Progenitor cell of endocrine pancreas (in vitro differentiated cells): ENCODE measurements at places on chromosomes 2 and 18.

DNA sequence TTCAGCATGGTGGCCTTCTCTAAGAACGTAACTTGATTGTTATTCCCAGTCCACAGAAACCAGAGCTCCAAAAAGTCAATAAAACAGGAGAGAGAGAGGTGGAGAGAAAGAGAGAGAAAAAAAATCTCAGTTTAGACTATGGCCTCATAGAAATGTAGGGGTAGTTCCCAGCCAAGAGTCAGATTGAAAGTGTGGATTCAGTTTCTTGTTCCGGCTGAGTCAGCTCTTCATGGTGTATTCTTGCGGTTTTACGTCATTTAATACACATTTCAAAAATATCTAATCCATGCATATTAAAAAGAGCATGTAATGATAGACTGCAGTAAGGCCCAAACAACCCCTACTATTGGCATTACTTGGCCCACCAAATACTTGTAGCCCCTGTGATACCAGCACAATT is 303.9 kb downstream of the ETAA1 start:
- DNase-seq = no peak

DNA sequence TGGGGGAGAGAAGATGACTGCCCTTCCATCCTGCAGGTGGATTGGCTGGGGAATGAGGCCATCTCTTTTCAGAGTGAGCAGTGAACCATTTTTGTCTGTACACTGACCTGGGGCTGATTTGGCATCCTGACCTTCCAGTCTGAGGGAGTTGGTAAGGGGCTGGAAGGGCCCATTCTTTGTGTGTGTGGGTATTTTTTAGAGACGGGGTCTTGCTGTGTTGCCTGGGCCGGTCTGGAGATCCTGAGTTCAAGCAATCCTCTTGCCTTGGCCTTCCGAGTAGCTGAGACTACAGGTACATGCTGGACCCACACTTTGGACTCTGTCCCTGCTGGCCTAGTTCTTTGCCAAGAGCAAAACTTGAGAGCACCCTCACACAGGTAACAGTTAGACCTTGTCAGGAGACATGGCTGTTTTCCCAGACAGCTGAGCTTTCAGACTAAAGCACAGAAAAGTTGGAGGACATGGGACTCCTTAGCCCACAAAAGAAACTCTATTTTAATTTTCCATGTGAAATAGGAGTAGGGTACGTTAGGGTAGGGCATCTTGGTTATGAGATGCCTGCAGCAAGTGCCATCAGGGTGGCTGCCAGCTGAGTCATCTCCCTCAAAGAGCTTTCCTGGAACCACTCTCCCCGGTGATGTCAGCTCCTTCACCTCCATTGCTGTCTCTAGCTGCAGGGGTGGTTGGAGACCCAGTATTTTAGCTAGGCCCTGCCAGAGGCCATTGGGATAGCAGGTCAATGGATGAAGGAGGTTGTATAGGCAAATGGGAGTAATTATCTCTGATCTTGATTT is 60.7 kb downstream of the DGKD start:
- DNase-seq = no peak

- no peak for DNase-seq
Observed at GRCh38 chr2:115649731-115650130, 1207.3 kb downstream of the DPP10 start.

- DNase-seq = no peak
Observed at GRCh38 chr2:125746321-125747164, 909.4 kb upstream of the GYPC start.

GRCh38 chr2:9897331-9897737 is 54.1 kb downstream of the TAF1B start:
- DNase-seq = no peak

GRCh38 chr2:67234440-67234839 is 162.7 kb upstream of the ETAA1 start:
- DNase-seq = no peak

DNA sequence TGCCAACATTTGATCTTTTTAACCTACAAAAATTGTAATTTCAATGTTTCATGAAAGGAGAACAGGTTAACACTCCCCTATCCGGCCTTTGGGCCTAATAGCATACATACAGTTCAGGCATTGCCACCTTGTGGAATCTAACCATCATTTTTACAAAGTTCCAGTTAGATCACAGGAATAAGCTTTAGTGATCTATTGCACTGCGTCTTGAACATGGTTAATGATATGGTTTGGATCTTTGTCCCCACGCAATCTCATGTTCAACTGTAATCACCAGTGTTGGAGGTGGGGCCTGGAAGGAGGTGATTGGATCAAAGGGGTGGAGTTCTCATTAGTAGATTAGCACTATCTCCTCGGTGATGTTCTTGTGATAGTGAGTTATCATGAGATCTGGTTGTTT is 58.2 kb upstream of the NEUROD1 start:
- DNase-seq = no peak

GRCh38 chr18:58604311-58604710 is 24.6 kb downstream of the ALPK2 start:
- DNase-seq = no peak

DNA sequence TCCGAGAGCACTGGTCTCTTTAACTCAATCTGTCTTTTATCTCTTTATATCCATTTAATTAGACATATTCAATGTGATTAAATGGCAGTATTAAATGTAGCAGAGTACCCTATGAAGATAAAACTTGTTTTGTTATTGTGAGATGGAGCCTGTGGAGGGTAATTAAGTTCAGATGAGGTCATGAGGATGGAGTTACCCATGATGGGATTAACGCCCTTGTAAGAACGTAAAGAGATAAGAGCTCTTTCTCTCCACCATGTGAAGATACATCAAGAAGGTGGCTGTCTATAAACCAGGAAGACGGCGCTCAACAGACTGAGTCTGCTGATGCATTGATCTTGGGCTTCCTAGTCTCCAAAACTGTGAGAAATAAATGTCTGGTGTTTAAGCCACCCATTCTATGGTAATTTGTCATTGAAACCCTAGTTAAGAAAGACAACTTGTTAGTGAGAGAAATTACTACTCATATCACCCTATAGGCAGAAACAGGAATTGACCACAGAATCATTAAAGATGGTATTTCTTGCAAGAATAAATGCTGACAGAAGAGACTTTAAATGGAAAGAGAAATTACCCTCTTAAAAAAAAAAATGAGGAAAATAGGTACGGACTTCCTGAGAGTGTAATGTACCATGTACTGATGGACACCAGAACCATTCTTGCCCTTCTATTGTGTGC is 738.7 kb upstream of the CHAC2 start:
- no peak for DNase-seq

DNA sequence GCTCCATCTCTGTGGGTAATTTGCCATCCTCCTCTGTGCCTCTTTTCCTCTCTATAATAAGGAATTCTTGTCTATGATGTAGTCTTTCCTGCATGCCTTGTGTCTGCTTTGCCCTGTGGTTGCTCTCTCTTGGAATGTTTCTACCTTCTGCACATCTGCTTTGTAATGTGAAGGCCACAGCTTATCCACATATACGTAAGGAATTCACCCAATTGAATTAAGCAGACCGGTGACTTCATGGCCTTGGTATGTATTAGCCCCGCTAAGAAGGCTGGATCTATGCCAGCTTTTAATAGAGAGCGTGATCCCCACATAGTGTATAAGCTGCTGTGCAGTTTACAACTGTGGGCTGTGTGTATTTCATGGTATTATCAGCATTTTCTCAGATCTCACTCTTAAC is 274.7 kb downstream of the RNF144A start:
- DNase-seq = no peak

- DNase-seq = no peak
Observed at GRCh38 chr2:55107436-55107835, 57.2 kb upstream of the RTN4 start.

DNA sequence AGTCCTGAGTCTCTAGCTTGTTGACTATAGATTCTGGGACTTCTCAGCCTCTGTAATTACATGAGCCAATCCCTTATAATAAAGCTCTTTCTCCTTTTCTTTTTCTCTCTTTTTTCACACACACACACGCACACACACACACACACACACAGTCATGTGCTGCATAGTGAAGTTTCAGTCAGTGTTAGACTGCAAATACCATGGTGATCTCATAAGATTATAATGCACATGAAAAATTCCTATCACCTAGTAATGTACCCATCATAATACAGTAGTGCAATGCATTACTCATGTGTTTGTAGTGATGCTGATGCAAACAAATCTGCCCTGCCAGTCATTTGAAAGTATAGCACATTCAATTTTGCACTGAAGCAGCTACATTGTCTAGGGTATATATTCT is 558.2 kb downstream of the SUCLG1 start:
- no peak for DNase-seq

DNA sequence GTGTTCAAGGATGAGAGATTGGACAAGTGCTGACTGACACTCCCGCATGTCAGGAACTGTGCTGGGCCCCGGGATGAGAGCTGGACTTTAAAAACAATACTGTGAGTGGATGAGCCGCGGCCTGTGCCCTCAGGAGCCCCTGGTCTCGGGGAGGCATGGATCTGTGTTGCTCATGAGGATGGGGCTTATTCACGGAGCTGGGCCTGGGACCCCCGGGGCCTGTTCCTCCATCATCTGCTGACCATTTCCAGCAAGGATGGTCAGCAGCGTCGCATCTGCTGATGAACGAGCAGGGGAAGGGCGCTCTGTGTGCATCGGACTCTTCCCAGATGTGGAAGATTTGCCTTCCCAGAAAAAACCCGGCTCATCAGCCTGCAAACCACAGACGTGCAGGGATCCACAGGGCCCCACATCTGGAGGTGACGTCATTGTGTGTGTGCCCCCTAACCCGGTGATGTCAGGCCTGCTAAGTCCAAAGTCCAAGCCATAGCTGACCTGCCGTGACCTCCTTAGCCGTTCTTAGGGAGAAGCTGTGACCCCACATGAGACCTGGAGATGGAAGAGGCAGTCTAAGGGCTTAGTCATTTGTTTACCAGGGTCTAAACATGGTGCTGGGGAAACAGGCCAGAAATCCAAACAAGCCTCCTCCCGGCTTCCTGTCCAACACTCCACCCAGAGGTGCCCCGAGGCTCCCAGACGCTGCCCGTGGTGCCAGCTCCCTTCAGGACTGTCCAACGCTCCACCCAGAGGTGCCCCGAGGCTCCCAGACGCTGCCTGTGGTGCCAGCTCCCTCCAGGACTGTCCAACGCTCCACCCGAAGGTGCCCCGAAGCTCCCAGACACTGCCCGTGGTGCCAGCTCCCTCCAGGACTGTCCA is 143.9 kb downstream of the PXDN start:
- no peak for DNase-seq

DNA sequence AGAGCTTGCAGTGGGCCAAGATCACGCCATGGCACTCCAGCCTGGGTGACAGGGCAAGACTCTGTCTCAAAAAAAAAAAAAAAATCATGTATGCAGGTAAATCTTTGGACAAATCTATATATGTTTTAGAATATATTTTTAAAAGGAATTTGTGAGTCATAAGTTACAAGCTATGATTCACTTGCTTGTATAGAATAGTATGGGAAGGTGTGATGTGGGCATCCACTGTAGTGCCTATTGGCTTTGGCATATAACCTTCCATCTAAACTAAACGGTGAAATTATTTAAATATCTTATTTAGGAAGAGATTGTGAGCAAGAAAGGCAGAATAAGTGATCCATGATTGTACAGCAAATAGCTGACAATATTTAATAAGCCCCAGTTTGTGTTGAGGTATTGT is 261.1 kb downstream of the GALNT13 start:
- DNase-seq = no peak

DNA sequence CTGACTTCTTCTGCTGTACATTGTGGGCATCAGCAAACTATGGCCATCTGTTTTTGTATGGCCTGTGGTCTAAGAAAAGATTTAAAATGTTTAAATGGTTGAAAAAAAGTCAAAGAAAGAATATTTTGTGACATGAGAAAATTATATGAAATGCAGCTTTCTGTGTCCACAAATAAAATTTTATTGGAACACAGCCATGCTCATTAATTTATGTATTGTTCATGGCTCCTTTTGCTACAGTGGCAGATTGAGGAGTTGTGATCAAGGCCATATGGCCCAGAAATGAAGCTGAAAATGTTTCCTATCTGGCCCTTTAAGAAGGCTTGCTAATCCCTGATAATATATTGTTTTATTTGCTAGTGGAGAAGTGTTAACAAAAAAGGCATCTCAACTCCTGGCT is 162.0 kb downstream of the SLC4A3 start:
- no peak for DNase-seq

- peak; percentile 65 for DNase-seq
Observed at GRCh38 chr18:12271376-12272235, 17.4 kb downstream of the CIDEA start.

DNA sequence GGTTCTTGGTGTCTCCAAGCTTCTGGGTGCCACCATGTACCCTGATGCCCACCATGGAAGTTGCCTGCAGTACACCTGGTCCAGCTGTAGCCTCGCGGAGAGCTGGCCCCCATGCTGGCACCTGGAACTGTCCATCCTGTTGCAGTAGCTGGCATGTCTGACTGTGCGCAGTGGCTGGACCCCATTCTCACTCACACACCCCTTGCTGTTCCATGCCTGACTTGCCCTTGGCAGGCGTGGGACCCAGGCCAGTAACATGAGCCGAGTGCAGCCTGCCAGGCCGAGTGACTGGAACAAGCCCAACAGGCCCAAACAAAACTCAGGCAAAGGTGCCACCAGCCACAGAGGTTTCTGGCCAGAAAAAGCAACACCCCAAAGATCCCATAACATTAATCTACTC is 73.8 kb downstream of the NEURL3 start:
- DNase-seq = no peak

- DNase-seq = peak; percentile 91
Observed at GRCh38 chr2:165793779-165794535, at the start of gene GALNT3. Gene GALNT3 (minus strand): TSS chr2:165794247. CDS start chr2:165770700, 23,547 bp downstream.

- DNase-seq = no peak
Observed at GRCh38 chr18:24601585-24601984, 141.1 kb downstream of the HRH4 start.

- no peak for DNase-seq
Observed at GRCh38 chr2:12718711-12719399, 2.1 kb downstream of the TRIB2 start.

- no peak for DNase-seq
Observed at GRCh38 chr2:44075541-44075940, 79.8 kb upstream of the LRPPRC start.

DNA sequence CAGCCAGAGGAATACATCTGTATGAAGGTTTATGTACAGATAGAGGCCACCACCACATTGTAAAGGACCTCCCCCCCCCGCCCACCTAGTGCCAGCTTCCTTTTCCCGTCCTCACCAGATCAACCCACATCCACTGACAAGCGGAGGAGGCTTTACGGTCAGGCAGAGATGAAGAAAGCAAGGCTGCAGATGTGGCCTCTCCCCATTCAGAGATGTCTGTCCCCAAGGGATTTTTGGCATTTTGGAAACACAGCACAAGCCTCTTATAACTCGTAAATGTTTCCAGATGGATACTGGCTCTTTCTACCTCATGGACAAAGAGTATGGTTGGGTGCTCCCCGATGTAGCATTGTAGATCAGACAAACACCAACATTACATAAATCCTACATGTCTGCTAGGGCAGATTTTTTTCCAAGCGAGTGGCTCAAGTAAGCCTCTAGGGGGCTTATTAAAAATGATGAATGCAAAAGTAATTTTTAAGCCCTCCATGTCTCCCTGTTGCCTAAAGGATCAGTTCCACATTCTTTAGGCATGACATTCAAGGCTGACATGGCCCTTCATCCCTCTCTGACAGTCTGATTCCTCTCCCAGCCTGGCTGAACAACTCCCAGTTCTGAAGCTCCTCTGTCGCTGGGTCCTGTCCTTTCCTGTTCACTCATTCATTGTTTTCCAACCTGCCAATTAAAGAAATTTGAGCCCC is 11.7 kb downstream of the VIT start:
- no peak for DNase-seq
